AG04449 (cell line): ENCODE measurements at places on chromosomes 16 and 17.

DNA sequence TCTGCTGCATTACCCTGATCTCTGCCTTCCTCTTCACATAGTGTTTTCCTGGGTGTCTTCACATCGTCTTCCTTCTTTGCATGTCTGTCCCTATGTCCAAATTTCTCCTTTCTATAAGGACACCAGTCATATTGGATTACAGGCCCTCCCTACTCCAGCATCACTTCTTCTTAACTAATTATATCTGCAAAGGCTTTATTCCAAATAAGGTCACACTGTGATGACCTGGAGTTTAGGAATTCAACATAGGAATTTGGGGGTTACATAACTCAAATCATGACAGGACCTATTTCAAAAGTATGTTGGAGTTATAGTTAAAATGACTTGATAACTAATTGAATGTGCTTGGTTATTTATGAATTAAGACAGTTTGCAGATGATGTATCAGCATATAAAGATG, 490.5 kb upstream of the ERCC4 start:
- no peak for DNase-seq

- peak; percentile 19 for DNase-seq
Measured at GRCh38 chr16:19559242-19559910, 3.9 kb downstream of the VPS35L start.

DNA sequence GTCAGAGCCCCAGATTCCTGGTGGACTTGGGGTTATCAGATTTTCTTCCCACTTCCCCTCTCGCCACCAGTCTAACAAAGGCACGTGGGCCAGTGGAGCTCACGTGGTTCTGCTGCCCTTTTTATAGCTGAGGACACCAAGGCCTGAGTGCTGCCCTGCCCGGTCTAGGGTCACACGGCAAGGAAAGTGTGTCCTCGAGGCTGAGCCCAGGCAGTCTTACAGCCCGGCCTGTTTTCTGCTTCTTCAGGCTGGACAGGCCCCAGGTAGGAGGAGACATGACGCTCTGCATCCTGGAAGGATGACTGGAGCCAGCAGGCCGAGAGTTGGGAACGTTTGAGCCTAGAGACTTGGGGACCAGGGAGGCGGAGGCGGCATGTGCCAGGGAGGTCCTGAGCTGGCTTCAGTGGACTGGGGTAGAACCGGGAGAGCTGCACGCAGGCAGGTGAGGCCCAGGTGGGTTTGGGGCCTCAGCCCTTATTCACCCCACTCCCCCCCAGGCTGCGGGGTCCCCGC, 3.5 kb downstream of the CTRB1 start:
- DNase-seq, result no peak

DNA sequence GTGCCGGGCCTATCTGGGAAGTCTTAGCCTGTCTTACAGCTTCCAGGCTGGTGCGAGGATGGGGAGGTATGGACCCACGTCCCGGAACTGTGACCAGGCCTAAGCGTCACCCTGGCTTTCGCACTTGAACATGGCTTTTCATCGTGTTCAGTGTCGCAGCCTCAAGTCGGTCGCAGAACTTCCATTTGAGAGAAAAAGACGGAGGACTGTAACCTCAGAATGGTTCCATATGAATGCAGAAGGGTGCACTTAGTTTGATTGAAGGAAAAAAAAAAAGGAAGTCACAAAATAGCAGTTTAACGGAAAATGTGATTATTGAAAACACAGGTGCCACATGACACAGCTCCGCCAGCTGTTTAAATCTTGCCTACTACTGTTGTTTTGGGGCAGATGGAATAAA, 30.2 kb upstream of the JPT2 start:
- DNase-seq, result no peak

DNA sequence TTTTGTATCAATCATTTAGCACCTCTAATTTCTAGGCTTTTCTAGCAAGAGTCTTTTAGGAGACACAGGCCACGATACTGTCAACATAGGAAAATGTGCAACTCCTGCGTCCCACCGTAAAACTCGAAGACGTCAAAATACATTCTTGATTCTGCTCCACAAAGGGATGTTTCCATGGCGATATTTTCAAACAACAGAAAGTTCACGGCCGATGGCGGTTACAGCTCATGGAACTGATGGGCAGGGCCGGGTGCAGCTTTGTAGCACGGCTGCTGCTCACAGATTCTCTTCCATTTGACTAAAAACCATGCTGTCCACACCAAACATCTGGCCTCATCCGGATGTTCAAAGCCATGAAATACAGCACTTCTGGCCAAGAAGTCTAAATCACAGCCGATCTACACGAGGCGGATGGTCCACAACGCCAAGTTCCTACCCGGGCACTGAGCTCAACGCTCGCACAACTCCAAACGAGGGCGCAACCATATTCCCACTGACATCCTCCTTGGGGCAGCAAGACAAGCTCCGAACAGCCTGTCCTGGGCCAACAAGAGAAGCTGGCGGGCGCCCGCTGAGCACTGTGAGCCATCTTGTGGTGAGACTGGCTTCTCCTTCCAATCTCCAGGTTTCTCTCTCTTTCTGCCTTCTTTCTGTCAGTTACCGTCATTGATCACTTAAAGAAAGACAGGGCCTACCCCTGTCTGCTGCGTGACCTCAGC, 79.8 kb downstream of the ZNF778 start:
- no peak for DNase-seq

DNA sequence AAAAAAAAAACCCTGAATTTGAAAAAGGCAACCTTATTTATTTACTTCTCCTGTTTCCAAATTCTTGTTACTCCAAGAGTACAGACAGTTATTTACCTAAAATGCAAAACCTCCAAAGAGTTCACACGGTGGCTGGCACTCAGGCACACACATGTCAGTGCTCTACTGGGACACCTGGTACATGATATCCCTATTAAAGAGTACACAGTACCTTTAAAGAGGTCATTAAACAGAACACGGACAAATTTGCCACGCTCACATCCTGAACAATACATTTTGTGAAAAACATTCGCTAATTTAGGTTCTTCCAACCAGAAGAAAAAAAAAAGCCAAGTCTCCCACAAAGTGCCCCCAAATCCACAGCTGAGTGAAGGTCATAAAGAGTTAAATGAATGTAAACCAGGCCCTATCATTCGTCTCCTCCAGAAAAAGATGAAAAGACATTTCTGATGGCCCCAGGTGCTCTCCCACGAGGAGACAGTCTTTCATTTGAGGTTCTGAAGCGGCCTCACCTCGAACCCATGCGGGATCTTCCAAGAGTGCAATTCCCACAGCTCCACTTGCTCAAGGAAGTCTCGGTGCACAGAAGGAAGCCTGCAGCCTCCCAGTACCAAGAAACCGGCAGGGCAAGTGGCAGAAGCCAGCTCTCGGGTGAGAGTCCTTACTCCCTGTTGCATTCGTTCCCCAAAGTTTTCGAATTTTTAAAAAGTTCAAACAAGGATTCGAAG, 993 bp downstream of the ERN1 start:
- DNase-seq, result no peak

GRCh38 chr17:21677911-21678310, 14.4 kb upstream of the KCNJ18 start:
- DNase-seq, result no peak

GRCh38 chr17:6498901-6499540, 54.8 kb downstream of the PIMREG start:
- no peak for DNase-seq

- no peak for DNase-seq
Measured at GRCh38 chr16:4496305-4496704, 20.1 kb downstream of the HMOX2 start.

GRCh38 chr17:41467561-41467960, 375 bp upstream of the KRT32 start:
- no peak for DNase-seq

- DNase-seq, result no peak
Measured at GRCh38 chr17:78706271-78706915, 75.7 kb downstream of the CYTH1 start.

DNA sequence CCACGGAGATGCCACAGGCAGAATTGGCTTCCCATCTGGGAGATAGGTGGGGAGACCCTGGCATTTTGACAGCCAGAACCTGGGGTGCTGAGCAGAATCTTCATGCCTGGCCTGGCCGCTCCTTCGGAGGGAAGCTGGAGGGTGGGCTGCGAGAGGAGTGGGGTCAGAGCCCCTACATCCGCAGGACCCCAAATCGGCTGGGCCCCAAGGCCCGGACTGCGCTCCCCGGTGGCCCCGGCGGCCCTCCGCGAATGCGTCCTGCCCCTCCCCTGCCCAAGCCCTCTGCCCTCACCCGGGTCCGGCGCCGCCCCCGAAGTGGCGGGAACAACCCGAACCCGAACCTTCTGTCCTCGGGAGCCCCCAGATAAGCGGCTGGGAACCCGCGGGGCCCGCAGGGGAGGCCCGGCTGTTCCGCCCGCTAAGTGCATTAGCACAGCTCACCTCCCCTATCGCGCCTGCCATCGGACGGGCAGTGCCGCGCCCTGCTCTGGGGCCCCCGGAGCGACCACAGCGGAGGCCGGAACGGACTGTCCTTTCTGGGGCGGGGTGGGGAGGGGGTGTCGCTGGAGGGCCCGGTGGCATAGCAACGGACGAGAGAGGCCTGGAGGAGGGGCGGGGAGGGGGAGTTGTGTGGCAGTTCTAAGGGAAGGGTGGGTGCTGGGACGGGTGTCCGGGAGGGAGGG, 850 bp upstream of the PNMT start:
- no peak for DNase-seq

DNA sequence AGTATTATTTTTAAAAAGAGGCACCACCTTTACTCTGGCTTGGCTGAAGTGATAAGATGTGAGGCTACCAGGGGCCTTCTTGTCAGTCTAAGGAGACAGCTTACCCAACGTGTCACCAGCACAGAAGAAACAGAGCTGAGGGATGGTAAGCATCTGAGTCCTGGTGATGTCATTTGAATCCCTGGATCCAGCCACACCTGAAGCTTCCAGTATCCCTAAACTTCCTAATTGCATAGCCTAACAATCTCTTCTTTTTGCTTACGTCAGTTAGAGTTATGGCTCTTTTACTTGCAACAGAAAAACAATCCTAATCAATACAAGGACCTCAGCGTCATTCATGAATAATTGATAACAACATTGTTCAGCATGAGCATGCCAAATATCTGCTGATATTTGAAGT, 436.6 kb downstream of the SHISA9 start:
- DNase-seq, result no peak

GRCh38 chr17:50815400-50815799, 20.0 kb upstream of the WFIKKN2 start:
- no peak for DNase-seq

DNA sequence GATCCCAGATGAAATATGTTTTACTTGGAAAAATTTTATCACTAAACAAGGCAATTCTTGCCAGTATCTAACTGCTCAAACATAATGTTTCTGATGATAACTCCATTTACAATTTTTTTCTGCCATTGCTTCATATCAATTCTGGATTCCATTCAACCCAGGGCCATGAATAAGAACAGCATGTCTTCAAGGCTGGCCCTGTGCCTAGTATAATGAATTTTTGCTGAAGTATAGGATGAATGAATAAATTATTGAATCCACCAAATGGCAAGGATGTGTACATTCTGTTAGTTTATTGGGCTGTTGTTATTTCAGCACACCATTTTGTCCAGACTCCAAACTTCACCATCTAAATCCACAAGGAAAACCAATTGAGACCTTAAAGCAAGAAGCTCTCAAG, 414.7 kb downstream of the HS3ST3B1 start:
- DNase-seq, result no peak

GRCh38 chr16:35561346-35561745, 2101.9 kb downstream of the TP53TG3F start:
- no peak for DNase-seq

DNA sequence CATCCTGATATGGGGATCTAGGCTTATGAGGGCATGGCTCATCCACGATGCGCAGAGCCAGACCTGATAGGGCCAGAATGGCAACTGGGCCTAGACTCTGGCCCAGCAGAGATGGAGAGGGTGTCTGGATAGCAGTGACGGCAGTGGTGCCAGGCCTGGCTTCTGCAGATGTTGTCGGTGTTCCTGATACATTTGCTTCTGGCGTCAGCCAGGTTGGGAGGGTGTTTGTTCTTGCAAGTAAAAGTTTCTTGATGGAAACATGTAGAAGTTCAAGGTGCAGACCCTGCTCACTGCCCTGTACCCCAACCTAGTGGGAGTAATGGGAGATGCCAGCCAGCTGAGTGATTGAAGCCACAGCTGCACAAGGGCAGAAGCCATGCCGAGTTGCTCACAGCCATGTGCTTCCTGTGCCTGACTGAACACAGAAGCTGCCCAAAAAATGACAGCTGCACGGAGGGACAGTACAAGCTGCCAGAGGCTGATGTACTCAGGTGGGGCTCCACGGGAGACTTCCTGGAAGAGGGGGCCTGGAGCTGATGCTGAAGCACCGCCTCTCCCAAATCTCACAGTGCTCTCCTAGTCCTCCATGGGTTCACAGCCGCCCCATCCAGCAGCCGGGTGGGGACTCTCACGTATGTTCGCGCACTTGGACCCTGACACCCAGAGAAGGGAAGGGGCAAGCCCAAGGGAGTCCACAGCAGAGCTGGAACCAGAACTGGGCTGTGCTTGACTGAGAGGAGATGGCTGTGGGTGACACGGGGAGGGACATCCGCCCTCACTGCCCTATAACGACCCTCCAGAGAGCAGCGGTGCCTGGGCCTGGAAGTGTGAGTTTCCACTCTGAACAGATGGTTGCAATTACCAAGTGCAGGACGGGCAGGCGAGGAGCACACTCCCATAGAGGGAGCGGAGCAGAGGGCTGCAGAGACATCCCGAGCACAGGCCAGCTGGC, 78.7 kb downstream of the N4BP1 start:
- DNase-seq, result no peak

DNA sequence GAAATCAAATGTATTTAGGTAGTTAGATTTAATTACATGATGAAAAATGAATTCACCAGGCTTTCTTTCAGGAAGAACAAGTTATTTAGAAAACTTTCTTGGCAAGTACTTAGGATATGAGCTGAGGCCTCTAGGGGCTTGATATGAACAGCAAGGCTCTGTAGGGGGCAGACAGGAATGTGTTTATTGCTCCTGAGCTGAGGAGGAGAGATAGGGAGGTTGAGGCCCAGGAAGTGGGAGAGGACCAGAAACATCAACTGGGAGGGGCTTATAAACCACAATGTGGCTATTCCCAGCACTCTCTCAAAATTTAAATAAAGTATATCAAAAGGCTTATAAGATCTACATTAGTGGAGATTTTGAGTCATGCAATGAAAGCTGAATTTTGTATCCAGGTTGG, 154.0 kb upstream of the MAF start:
- no peak for DNase-seq

GRCh38 chr17:40086150-40087044, 14.0 kb downstream of the NR1D1 start:
- no peak for DNase-seq

GRCh38 chr16:10494343-10495030, 85.9 kb downstream of the EMP2 start:
- DNase-seq, result no peak

- DNase-seq, result no peak
Measured at GRCh38 chr16:87325423-87325858, 8.2 kb upstream of the C16orf95 start.

GRCh38 chr17:73420897-73421296, 109.1 kb upstream of the CDC42EP4 start:
- DNase-seq, result no peak
